ENCODE measurements at places on chromosomes 2 and 18.

DNA sequence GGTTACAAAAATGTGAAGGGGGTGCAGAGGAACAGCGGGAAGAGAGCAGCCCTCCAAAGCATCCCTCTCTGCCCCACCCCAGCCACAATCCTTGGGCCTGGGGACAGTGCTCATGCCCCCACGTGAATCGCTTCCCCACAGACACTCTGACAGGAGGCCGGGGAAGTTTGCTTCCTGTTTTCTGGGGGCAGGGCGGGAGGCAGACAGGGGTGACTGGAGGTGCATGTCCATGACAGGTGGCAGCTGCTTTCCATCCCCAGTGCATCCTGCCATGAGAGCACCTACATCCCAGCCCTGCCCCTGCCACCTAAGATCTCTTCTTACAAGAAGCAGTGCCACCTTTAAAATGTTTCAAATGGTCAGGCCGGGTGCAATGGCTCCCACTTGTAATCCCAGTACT, 47.2 kb upstream of the UBE2F start:
- DNase-seq = no peak

GRCh38 chr2:48900321-48901014, 144.9 kb upstream of the LHCGR start:
- no peak for DNase-seq

DNA sequence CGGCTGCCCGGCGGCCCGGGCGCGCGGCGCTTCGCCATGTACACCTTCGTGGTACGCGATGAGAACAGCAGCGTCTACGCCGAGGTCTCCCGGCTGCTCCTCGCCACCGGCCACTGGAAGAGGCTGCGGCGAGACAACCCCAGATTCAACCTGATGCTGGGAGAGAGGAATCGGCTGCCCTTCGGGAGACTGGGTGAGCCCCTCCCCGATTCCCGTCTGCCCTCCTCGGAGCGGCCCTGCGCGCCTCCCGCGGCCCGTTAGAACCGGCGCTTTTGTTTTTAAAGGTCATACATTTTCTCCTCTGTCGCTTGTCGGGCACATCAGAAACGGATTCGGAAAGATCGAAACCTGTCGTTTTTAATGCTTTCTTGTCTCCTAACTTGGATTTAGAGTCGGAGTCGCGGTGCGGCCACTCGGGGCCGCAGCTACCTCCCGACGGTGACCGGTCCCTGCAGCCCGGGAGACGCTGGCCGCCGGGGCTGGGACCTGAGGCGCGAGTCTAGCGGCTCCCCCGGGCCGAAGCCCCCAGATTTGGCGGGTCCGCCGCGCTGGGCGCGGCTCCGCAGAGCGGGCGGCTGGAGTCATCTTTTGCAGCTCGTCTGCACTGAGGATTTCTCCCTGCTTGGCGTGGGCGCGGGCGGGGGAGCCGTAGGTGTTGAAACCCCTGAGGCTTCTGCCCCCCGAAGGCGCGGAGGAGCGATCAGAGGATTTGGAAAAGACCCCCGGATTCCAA, 519 bp downstream of the TTL start:
- DNase-seq = peak; percentile 30

DNA sequence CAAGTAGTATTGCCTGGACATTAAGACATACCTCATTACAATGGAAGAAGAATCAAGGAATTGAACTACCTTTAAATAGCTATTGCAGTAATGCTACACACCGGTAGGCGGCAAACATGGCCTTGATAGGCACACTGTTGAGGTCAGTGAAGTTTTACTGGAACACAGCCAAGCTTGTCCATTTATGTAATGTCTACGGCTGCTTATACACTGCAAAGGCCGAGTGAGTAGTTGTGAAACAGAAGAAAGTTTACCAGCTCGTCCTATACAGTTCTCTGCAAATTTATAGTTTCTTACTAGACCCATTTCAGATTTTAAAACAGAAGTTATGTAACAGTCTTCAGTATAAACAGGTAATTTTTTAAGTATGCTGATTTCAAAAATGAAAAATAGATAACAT, 38.8 kb downstream of the PPP4R1 start:
- DNase-seq = peak; percentile 86

- no peak for DNase-seq
These were observed 14.8 kb downstream of the TRABD2A start for GRCh38 chr2:84866122-84866521.

DNA sequence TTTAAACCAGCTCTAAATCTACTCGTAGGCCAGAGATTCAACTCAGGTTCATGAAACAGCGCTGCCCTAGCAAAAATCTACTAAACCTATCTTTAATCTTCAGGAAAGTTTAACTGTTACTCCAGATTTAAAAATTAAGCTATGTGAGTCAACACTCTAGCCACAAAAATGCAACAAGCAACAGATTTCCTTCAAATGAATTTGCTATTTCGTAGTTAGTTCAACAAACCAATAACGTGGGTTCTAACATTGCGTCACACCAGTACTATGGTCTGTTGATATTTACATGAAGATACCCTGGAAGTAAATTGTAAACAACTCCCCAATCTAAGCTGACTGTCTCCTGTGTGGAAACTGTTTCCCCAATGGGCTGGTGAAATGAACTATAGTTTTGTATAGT, 71.2 kb downstream of the FIGN start:
- peak; percentile 60 for DNase-seq

DNA sequence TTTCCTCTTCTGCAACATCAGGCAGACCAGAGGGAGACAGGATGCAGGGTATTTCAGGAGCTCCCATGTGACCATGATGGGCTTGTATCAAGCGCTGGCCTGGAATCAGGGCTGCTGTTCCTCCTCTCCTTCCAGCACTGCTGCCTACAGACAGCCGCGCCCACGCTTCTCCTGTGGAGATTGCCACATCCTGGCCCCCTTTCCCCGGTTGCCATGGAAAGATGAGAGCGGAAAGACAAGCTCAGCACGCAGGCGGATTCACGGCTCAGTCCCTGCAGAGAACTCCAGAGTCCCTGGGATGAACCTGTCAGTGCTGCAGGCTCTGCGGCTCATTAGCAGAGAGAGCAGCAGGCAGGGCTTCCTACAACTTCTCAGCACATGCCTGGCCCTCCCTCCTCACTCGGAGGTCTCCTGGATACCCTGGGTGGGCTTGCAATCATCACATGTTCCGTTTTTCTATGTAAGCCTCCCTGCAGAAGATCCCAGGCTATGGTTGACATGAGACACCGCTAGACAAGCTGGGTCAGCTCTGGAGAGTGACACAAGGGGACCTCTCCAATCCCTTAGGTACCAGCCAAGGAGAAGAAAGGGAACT, 497.8 kb upstream of the MYT1L start:
- no peak for DNase-seq

DNA sequence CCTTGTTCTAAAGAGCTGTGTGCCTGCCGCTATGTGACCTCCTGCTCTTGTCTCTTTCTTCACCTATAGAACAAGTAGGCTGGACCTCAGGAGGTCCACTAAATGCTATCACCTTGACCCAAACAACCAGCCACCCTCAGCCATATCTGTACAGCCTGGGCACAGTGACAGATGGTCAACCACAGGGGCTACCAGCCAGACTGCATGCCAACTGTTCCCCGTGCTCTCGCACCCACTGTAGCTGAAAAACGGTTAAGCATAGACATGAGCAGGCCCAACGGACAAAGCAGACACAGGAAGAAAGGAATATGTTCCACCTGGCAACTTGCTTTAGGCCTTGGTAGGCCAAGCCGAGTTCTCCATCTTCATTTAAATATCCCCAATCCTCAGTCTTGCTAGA, 43.2 kb upstream of the ACAA2 start:
- DNase-seq = no peak

DNA sequence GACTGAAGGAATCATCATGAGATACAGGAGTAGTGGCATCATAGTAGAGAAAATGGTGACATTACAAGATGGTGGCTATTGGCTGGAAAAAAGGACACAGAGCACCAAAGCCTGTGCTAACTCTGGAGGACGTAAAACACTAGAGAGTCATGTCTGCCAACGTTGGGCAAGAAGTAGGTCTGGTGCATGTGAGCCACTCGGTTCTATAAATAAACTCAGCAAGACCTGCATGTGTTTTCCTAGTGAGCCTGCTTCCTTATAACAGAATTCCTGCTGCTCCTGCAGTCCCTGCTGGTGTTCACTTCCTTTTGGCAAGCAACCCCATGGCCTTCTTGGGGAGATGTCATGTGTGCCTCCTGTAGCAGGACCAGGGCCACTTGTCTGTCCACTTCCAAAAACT, 325.2 kb downstream of the OSR1 start:
- DNase-seq = no peak

DNA sequence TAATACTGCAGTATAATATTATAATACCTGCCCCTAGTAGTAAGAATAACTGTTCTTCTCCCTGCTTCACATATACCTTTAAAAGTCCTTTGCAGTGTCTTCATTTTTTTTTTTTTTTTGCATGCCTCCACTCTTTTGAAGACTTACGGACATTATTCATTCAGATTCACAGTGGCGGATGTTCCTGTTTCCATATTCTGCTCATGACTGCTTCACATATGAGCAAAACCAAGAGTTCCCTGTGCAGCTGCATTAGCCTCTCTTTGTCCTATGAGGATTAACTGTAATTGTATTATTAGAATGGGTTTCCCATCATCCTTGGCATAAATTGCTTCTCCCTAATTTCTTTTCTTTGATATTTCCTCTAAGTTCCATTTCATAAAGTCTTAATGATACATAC, 12.8 kb downstream of the IL18RAP start:
- no peak for DNase-seq

DNA sequence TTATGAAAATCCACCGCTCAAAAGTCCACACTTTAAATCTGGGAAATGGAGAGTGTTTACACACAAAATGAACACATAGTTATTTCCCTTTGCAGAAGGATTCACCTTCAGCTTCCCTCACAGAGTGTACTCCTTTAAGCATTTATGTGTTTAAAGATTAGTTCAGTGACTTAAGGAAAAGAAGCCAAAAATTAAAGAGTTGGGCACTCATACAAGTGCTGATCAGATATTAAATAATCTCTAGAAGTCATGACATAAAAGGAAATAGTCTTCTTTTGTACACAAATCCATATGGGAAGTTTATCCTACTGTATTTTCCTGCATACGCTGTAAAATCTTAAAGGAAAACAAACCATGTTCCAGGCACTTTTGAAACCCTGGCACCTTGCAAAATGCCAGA, 174.2 kb downstream of the LNPK start:
- no peak for DNase-seq

DNA sequence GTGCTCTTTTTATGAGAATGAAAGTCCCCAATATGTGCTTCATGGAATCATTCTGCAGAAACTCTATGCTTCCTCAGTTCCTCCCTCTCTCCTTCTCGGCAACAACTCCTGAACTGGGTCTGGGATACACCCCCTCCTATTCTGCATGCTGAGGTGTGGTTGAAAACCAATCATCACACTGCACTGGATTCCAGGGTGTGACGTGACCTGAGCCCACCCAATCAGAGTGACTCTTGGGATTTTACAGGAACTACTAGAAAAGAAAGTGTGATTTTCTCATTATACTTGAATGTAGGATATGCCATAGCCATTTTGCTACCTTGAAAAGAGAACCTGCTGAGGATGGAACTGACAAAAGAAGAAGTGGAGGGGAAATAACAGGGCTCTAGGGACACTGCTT, 36.3 kb downstream of the ACVR1 start:
- DNase-seq = no peak

DNA sequence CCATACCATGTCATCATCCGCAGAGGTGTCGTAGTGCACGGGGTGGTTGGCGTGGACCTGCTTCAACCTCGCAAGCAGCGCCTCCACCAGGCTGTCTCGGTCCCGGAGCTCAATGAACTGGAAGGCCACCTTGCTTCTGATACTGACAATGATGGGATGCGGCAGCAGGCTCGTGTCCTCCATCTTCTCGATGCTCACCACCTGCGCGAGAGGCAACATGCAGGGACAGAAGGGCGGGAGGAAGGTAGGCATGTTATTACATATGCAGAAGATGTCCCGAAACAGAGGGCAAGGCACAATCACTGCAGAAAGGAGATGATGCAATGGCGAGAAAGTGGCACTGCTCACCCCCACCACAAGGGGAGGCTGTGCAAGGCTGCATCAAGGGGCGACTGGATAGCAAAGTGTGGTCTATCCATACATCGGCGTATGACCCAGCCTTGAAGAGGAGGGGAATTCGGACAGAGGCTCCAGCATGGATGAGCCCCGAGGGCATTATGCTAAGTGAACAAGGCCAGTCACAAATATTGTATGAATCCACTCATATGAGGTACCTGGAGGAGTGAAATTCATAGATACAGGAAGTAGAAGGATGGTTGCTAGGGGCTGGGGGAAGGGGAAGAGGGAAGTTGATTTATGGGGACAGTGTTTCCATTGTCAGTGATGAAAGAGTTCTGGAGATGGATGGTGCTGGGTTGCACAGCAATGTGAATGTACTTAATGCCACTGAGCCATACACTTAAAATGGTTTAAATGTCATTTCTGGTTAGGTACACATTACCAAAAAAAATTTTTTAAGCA, 36.6 kb downstream of the RPL31 start:
- DNase-seq = no peak

GRCh38 chr2:204019572-204020501, 83.3 kb downstream of the ICOS start:
- DNase-seq = peak; percentile 50

DNA sequence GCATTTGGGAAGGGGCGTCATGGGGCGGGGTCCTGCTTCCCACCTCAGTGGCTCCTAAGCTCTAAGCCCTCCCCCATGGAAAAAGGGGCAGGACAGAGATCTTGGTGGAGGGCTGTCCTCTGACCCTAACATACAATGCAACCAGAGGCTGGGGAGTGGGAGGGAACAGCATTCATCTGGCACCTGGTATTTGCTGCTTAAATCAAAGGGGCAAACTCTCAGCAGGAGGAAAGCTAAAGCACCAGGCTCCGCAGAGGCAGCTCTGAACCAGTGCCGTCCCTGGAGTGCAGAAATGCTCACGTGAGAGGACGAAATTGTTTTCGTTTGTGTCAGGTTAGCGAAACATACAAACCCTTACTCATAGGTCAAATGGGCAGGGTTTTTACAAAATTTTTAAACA, 92.7 kb upstream of the PXDN start:
- DNase-seq = no peak

GRCh38 chr2:184692141-184692734, 93.9 kb downstream of the ZNF804A start:
- no peak for DNase-seq

GRCh38 chr2:26460613-26461031, 17.3 kb downstream of the OTOF start:
- no peak for DNase-seq

GRCh38 chr18:32391126-32391525, 79.6 kb downstream of the GAREM1 start:
- DNase-seq = no peak

DNA sequence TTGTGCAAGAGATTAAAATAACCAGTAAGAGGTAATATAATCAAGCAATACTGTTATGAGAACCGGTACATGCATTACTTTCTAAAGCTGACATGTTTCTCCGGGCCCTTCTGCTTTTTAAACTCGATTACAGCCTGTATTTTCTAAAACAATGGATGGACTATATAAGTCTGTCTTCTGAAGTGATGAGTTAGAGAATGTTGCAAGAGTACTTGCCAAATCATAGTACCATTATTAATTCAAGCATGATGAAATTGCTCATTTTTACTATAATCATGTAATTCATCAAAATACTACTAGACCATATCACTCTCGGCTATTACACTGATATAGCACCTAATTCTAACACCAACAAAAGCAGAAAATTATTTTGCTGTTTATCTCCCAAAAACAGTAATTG, 1240.3 kb upstream of the ACVR2A start:
- DNase-seq = no peak
